ENCODE measurements at places on chromosomes 16 and 17.

DNA sequence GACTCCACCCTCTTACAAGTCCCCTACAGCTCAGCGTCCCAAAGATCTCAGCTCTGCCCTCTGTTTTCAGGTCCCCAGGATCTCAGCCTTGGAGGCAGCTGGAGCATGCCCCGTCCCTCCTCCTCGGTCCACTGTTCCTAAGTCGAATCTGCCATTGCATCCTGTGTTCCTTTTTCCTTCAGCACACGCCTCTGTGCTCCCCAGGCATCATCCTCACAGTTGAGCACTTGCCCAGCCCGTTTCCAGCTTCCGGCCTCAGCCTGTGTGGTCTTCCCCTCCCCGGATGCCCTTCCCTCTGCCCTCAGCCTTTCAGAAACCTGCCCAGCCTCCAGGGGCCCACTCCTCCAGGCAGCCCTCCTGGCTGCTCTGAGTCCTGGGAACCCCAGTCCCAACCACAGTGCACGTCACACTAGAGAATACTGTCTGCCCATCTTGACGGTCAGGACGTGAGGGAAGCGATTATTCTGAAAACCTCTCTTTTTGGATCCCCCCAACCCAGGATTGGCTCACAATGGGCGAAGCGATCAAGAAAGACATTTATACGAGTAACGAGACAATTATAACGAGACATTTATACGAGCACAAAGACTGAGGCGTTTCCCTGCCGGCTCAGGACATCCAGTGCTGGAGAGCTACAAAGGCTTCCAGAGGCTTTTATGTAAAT lies 41.4 kb downstream of the RPH3AL start:
- DNase-seq = no peak

DNA sequence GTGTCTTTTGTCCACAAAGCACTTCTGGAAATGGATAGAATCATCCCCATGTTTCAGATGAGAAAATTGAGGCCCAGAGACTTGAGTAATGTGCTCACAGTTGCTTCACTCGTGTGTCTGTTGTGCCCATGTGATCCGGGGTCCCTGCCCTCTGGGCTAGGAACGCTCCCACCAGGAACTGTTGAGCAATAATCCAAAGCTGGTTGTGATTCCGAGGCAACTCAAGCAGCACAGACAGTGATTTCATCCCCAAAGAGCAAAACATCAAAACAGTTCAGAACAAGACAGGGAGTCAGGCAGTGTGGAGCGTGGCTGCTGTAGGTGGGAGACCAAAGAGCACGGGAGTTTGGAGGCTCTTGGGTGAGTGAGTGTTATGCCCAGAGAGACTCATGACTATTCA lies 205.0 kb upstream of the ASIC2 start:
- no peak for DNase-seq

GRCh38 chr17:78359997-78360370 lies at the start of gene SOCS3:
Gene SOCS3 (minus strand): TSS chr17:78360077. CDS start chr17:78359095, 982 bp downstream.
- peak; percentile 97 for DNase-seq

DNA sequence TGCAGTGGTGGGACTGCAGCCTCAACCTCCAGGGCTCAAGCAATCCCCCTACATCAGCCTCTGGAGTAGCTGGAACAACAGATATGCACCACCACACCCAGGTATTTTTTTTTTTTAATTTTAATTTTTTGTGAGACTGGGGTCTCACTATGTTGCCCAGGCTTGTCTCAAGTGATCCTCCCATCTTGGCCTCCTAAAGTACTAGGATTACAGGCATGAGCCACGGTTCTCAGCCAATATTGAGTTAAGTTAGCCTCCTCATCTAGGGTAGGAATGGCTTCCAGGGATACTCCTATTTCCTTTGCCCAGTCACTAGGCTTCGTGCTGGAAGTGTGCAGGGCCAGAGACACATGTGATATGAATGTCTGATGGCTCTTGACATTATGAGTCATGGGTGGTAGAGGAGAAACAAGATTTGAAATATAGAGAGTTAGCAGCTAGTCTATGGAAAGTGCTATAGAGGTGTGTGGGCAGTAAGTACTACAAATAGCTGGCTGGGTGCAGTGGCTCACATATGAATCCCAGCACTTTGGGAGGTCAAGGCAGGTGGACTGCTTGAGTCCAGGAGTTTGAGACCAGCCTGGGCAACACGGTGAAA lies 8.0 kb upstream of the HES7 start:
- no peak for DNase-seq

GRCh38 chr17:17118399-17118798 lies 76.1 kb downstream of the MPRIP start:
- DNase-seq = no peak

GRCh38 chr16:47581114-47581513 lies 120.0 kb downstream of the PHKB start:
- DNase-seq = no peak

DNA sequence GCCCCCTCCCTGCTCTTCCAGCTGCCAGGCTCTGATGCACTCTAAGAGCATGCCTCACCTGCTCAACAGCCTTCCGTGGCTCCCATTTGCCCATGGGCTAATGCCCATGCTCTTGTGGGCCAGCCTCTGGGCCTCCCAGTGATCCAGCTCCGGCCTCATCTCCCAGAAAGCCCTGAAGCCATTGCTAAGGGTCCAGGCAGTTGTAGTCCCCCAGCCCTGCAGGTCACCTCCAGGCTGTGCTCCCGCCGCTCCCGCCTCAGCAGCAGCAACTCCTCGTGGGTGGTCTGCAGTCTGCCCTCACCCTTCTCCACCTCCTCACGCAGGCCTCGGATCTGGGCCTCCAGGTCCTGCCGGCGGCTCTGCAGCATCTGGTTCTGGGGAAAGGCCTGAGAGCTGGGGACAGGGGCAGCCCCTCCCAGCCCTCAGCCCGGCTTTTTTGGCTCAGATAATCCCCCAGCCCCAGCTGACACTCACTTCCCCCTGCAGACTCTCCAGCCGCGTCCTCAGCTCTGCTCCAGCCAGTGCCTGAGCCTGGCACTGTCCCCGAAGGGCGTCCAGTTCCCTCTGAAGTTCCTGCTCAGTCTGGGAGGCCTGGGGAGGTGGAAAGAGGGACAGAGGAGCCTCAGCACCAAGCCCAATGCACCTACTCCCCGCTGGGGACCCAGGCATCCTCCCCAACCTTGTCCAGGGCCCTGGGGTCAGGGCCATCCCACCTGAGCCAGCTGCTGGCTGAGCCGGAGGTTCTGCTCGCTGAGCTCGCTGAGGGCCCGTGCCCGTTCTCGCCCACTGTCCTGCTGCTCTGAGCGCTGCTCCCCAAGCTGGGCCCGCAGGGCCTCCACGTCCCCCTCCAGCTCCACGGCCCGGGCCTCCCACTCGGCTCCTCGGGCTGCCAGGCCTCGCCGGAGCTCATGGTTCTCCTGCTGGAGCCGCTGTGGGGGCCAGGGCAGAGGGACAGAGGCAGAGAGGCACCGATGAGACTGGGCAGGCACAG lies 6.2 kb downstream of the BICDL2 start:
- no peak for DNase-seq

DNA sequence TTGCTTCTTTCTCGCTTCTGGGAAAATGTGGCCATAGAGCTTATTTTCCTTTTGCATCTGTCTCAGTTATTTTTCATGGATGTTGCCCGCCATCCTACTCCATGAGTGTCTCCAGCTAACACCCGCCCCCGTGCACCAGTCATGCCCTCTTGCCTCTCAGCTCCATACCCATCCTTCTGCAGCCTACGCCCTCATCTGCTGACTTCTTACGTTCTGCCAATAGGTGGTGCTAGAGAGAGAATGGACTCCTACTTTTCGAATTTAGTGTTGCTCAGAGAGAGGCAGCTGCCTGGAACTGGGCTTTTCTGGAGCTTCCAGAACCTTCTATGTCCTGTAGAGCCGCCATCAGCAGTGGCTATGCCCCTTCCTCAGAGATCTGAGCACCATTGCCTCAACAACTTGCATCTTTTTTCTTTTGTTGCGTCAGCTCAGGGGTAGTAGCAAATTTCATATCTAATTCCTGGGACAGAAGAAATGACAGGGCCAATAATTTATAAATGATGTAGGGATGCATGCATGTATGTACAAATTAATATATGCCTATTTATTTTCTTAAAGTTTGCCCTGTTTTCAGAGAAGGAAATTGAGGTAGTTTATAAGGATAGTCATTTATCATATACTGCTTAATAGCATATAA lies 119.7 kb upstream of the MYOCD start:
- no peak for DNase-seq

- no peak for DNase-seq
Measured at GRCh38 chr17:12438813-12439586, 226.7 kb upstream of the MYOCD start.

DNA sequence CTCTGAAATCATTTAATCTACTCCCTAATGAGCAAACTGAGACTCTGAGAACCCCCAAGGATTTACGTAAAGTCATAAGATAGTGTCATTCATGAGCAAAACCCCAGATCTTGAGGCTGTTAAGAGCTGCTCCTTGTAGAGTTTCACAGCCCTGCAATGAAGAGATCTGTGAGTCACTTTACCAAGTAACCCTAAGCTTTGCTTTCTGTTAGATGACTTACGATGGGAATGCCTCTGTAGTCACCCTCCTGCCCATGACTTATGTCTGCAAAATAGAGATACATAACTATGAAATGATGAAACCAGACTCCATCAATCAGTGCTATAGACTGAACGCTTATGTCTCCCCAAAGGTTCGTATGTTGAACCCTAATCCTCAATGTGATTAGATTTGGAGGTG lies 117.7 kb downstream of the HS3ST3A1 start:
- no peak for DNase-seq

- DNase-seq = peak; percentile 54
Measured at GRCh38 chr16:9134739-9135138, 43.3 kb downstream of the HAPSTR1 start.

- no peak for DNase-seq
Measured at GRCh38 chr17:76063875-76064546, 8.3 kb downstream of the SRP68 start.

DNA sequence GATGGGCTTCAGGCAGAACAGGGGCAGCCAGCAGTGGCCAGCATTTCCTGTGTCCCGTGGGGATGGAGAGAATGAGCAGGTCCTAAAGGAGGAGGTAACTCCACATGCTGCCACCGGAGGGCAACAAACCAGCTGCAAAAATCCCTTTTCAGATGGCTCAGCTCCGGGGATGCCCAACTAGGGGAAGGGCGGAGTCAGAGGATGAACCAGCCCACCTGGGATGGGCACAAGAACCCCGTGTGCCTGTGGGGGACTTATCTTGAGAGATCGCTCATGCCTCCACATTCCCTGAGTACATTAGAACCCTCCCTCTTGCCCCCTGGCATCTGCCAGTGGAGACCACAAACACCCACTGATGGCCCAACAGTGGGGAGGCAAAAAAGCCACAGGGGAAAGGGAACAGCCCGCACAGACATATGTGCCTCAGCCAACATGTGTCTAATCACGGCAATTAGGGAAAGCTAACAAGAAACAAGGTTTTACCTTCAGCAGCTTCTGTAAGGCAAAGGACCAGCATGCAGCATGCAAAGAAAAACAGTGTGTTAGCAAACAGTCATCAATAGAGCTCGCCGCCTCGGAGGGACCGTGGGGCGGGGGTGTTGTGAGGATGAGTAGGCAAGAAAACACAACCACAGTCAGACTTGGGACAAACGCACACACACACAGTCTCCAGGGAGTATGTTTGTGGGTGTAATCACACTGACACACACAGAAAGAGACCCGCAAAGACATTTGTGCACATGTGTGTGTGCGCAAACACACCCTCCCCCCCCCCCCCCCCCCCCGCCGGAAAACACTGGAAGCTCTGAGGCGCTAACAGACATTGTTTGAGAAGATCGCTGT lies 64.0 kb downstream of the MYO18A start:
- DNase-seq = no peak

DNA sequence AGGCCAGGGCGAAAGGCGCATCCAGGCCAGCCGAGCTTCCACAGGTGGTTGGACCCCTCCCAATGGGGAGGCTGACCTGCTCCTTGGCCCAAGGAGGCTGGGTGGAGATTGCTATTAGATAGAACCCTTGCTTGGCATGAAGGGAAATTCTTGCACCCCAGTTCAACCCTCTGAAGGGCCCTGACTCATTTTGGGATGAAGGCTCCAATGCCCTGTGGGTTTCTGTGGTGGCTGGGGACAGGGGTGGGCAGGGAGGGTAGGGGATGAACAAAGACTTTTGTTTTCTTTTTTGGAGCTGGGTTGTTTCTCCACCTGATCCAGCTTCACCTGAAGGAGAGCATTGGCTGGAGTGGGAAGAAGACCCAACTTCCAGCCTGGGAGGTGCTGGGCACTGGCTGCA lies 16.7 kb upstream of the TBX21 start:
- no peak for DNase-seq

DNA sequence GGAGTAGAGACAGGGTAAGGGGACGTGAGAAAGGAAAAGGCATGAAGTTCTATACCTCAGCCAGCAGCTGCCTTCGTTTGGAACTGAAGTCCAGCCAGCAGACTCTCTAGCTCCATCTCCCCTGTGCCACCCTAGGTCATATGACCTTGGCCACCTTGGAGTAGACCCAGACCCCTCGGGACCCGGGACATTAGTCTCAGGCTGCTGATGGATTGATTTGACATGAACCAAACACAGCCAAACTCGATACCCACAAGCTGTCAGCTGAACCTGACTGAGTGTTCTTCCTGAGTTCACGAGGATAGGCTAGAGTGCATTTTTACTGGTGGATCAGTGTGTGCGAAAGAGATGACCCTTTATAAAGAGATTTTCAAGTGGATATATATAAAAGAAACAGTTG lies 68.5 kb downstream of the YPEL2 start:
- no peak for DNase-seq

- no peak for DNase-seq
Measured at GRCh38 chr17:38768417-38768816, 15.9 kb downstream of the PSMB3 start.

DNA sequence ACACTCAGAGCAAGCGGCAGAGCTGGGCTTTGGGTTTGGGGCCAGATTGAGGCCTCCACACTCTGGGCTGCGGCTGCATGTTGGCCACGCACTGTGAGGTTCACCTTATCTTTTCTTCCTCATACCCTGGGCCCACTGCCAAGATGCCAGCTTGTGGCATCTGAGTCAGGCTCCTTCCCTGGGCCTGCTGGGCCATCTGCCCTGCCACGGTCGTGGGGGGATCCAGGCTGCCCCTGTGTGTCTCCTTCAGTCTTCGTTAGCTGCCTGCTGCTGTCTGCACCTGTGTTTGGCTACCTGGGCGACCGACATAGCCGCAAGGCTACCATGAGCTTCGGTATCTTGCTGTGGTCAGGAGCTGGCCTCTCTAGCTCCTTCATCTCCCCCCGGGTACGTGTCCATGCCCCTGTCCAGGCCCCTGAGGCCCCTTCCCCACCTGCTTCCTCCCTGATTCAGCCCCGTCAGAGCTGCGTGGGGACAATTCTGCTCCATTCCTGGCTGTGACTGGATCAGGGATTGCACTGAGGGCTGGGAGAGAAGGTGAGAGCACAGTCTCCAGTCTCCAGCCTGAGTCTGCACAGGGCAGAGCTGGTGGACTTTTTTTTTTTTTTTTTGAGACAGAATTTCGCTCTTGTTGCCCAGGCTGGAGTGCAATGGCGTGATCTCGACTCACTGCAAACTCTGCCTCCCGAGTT lies 11.2 kb downstream of the SPNS3 start:
- no peak for DNase-seq

DNA sequence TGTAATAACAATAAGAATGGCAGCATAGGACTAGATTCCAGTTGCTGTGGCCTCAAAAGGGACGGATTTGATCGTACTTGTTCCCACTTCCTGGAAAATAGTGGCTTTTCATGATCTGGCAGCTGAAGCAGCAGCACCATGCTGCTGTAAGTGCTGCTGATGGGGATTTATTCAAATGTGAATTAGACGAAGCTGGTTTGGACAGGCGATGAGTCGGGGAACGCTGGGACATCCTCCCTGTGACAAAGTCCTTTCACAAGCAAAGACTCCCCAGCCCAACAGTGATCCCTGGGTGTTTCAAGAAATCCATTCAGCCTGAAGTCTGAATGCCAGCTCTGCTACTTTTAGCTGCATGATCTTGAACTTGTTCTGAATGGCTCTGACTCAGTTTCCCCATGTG lies 88.6 kb upstream of the XYLT1 start:
- no peak for DNase-seq

- no peak for DNase-seq
Measured at GRCh38 chr17:17507465-17508011, 11.3 kb upstream of the RASD1 start.

All from right forelimb (tissue), 1 donor.